ENCODE measurements at places on chromosomes 5 and 9. TPM values are rescaled to one million over a fixed set of nuclear protein-coding genes. Genes with fewer than 3 reads are reported as not detected.

CCDC192 gene
- not detected for total RNA-seq

PAX5 gene
- not detected for total RNA-seq

UGT3A2 gene
- not detected for total RNA-seq

HTR4 gene
- not detected for total RNA-seq

SLC28A3 gene
- total RNA-seq, result not detected

GABBR2 gene
- total RNA-seq, result 0.15 TPM

SQSTM1 gene
- 1,364 TPM for total RNA-seq

MARCOL gene
- total RNA-seq, result not detected

BARHL1 gene
- not detected for total RNA-seq

PCDHB2 gene
- total RNA-seq, result 3.3 TPM

BTNL8 gene
- not detected for total RNA-seq

PCDHB16 gene
- total RNA-seq, result 0.05 TPM

HRCT1 gene
- 0.14 TPM for total RNA-seq

SLC36A2 gene
- total RNA-seq, result not detected

ANKRD34B gene
- total RNA-seq, result not detected

NAA35 gene
- total RNA-seq, result 28.3 TPM
